ENCODE measurements at places on chromosomes 6 and 20. TPM values are rescaled to one million over a fixed set of nuclear protein-coding genes. Genes with fewer than 3 reads are reported as not detected.
A peak's percentile ranks its signal among the peaks of the same experiment; 100 is the strongest.

- peaks cover 30% of the 10 kb centered on the region for H3K4me1 ChIP-seq
- no peak for DNase-seq
- H3K4me3 ChIP-seq, result no peak overlapping the region
- H3K36me3 ChIP-seq, result peaks cover 6% of the 10 kb centered on the region
Measured at GRCh38 chr6:34318499-34319470, 70.0 kb upstream of the SMIM29 start.

- peaks cover 8% of the 10 kb centered on the region for H3K4me1 ChIP-seq
- H3K27ac ChIP-seq, result no peak overlapping the region
- no peak for DNase-seq
- H3K4me3 ChIP-seq, result no peak overlapping the region
- no peaks in the 10 kb centered on the region for H3K36me3 ChIP-seq
- H3K27me3 ChIP-seq, result peaks cover 6% of the 10 kb centered on the region
Measured at GRCh38 chr20:40497899-40498691, 190.9 kb downstream of the MAFB start.

- no peak for DNase-seq
- no peaks in the 10 kb centered on the region for H3K27me3 ChIP-seq
- H3K27ac ChIP-seq, result no peak overlapping the region
- H3K4me3 ChIP-seq, result no peak overlapping the region
Measured at GRCh38 chr20:50405235-50405914, 104.8 kb upstream of the PTPN1 start.

GRCh38 chr6:48733581-48733980 lies 622.6 kb upstream of the PTCHD4 start:
- no peak for DNase-seq
- H3K36me3 ChIP-seq, result peaks cover 7% of the 10 kb centered on the region
- H3K27ac ChIP-seq, result no peak overlapping the region
- H3K4me3 ChIP-seq, result no peak overlapping the region
- no peaks in the 10 kb centered on the region for H3K27me3 ChIP-seq

DNA sequence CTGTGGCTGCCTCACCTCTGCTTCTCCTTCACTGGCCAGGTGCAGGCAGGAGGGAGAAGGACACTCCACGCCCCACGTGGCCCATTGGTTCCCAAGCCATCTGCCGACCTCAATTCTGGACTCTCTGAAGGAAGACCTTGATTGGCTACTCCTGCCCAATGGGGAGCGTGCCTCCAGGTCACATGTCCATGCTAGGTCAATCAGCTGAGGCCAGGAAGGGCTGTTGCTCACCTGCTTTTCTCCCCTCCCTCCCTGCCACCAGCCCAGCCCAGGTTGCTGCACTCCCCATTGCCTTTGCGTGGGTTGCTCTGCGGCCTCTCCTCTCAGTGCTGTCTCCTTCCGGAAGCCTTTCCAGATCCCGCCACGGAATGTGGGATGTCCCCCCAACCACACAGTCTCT lies 21.9 kb upstream of the CDH4 start:
- H3K36me3 ChIP-seq, result peaks cover 16% of the 10 kb centered on the region
- DNase-seq, result no peak
- peaks cover 78% of the 10 kb centered on the region for H3K27me3 ChIP-seq
- H3K4me1 ChIP-seq, result peaks cover 3% of the 10 kb centered on the region
- H3K4me3 ChIP-seq, result no peak overlapping the region

DNA sequence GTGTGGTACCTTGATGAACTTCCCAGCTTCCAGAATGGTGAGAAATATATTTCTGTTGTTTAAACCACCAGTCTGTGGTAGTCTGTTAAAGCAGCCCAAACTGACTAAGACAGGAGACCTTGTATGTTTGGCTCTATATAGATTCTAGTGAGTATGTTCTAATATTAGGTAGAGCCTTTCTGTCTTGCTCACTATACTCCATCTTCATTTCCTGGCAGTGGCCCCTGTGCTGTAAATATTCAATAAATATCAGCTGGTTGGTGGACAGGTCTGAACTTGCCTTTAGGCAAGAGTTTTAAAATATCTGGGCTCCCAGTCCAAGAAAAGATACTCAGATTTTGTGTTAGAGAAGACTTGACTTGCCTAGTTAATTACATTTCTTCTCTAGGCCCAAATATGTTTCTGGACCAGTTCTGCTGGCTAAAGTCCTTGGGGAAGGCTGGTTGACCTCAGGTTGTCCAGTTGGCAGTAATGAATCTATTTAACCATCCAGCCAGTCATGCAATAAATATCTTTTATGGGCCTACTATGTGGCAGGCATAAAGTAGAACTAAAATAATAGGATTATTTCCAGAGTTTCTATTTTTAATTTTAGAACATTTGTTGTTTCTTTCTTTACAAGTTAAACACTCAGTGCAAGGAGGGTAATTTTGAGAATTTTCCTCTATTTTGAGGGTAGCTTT lies 22.3 kb downstream of the PPP1R14C start:
- no peaks in the 10 kb centered on the region for H3K36me3 ChIP-seq
- DNase-seq, result no peak
- no peak overlapping the region for H3K4me3 ChIP-seq
- H3K27me3 ChIP-seq, result no peaks in the 10 kb centered on the region

GRCh38 chr20:5354901-5355300 lies 38.1 kb upstream of the PROKR2 start:
- H3K4me3 ChIP-seq, result no peak overlapping the region
- no peaks in the 10 kb centered on the region for H3K4me1 ChIP-seq
- no peaks in the 10 kb centered on the region for H3K36me3 ChIP-seq
- no peak for DNase-seq
- no peaks in the 10 kb centered on the region for H3K27me3 ChIP-seq

DNA sequence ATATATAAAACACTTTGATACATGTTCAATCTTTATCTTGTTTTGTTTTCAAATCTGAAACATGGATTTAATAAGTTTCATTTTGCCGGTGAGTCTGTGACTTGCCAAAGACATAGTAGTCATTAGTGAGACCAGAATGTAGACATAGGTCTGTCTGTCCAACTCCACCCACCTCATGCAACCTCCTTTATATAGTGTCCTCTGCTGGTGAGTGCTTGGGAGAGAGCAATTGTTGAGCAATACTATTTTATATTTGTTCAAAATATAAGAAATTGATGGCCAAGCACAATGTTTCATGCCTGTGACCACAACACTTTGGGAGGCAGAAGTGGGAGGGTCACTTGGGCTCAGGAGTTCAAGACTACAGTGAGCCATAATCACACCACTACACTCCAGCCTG lies 10.8 kb upstream of the LY86 start:
- H3K27me3 ChIP-seq, result peaks cover 3% of the 10 kb centered on the region
- no peak overlapping the region for H3K4me3 ChIP-seq
- H3K27ac ChIP-seq, result no peak overlapping the region
- H3K36me3 ChIP-seq, result peaks cover 8% of the 10 kb centered on the region
- H3K4me1 ChIP-seq, result no peaks in the 10 kb centered on the region

GRCh38 chr6:16849988-16850680 lies 88.9 kb upstream of the ATXN1 start:
- H3K27ac ChIP-seq, result no peak overlapping the region
- H3K4me3 ChIP-seq, result no peak overlapping the region
- H3K4me1 ChIP-seq, result peaks cover 16% of the 10 kb centered on the region
- no peak for DNase-seq
- no peaks in the 10 kb centered on the region for H3K27me3 ChIP-seq

GRCh38 chr6:130758813-130759212 lies 68.4 kb upstream of the SMLR1 start:
- no peak for DNase-seq
- peaks cover 3% of the 10 kb centered on the region for H3K4me1 ChIP-seq
- H3K36me3 ChIP-seq, result no peaks in the 10 kb centered on the region
- H3K4me3 ChIP-seq, result no peak overlapping the region
- no peaks in the 10 kb centered on the region for H3K27me3 ChIP-seq

- H3K27me3 ChIP-seq, result peaks cover 9% of the 10 kb centered on the region
- no peak overlapping the region for H3K4me3 ChIP-seq
- peaks cover 63% of the 10 kb centered on the region for H3K4me1 ChIP-seq
- H3K27ac ChIP-seq, result no peak overlapping the region
Measured at GRCh38 chr6:10307476-10307875, 107.4 kb downstream of the TFAP2A start.

DNA sequence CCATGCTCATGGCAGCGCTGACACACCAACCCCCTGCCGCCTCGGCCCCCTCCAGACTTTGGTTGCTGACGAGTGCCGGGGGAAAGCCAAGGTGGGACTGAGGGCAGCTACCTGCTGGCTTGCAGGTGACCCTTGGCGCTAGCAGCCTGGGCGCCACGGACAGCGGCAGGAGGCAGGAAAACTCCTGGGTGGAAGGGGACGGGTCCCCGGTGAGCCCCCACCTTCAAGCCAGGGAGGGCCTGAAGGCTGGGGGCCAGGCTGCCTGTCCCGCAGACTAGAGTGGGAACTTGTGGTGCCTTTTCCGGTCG lies 226.7 kb downstream of the OTOR start:
- no peak overlapping the region for H3K27ac ChIP-seq
- H3K36me3 ChIP-seq, result peaks cover 8% of the 10 kb centered on the region
- no peaks in the 10 kb centered on the region for H3K27me3 ChIP-seq
- H3K4me1 ChIP-seq, result no peaks in the 10 kb centered on the region
- no peak overlapping the region for H3K4me3 ChIP-seq

DNA sequence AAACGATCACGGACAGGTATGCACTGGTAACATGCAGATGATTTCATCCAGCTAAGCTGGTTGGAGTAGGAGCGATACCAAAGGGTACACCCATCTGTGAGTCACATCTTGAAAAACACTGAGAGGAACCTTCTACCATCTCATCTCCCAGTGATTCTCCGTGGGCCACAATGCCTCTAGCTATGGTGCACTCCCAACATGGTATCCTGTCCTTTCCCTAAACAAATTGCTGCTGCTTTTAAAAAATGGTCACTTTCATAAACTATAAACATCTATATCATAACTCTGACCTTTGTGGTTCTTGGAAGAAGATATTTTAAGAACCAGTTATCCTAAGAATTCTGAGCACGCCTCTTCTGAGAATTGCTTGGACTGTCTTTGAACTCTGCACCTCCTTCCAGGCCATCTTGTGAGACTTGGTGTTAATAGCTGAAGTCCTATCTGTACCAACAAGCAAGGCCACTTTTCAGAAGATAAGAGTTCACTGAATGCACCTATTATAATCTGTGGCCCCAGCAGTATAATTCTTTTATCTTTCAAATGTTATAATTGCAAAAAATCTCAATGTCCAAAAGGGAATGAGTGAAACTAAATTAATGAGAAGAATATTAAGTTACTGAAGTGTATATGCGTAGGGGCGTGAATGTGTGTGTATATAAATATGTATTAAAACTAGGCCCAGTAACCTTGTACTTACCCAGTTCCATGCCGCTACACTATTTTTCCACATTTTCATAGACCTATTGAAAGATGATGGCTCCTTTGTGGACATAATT lies 70.5 kb upstream of the TPD52L1 start:
- no peak for DNase-seq
- no peaks in the 10 kb centered on the region for H3K36me3 ChIP-seq
- H3K27me3 ChIP-seq, result no peaks in the 10 kb centered on the region
- no peak overlapping the region for H3K4me3 ChIP-seq
- H3K27ac ChIP-seq, result no peak overlapping the region

DNA sequence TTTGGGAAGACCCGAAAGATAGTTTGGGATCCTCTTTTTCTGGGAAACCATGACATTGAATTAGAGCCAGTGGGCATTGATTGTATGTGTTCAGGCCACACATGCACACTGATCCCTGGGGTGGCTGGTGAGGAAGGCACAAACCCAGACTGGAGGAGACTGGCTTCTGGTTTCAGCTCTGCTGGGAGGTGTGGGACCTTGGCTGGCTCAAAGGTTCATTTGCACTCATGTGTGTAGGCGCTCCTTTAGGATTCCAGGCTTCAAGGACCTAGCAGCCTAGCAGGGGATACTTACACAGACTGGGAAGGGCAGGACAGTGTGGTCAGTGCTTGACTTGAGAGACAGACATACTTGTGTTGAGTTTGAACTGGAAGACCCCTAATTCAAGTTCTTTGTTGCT lies 7.2 kb downstream of the RIN2 start:
- no peak for DNase-seq
- H3K36me3 ChIP-seq, result no peaks in the 10 kb centered on the region
- H3K27ac ChIP-seq, result no peak overlapping the region
- peaks cover 16% of the 10 kb centered on the region for H3K4me1 ChIP-seq
- peaks cover 13% of the 10 kb centered on the region for H3K27me3 ChIP-seq

DNA sequence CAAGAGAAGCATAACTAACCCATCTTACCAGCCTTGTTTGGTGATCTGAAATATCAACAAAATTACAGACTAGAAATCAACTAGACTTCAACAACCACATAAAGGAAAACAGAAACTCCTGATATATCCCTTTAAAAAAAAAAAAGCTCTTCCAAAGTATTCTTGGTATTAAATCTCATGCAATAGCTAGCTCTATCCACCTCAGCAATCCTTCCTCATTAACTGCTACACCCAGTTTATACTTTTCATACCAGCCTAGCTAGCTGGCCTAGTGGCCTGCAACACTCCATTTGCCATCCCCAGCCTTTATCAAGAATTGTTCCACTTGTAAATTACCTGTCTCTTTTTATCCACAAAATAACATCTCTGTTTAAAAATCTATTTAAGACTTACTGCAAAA lies 69.0 kb downstream of the BACH2 start:
- no peaks in the 10 kb centered on the region for H3K27me3 ChIP-seq
- no peak for DNase-seq
- H3K4me3 ChIP-seq, result no peak overlapping the region
- no peak overlapping the region for H3K27ac ChIP-seq

GRCh38 chr6:53203483-53203882 lies 54.8 kb upstream of the GCM1 start:
- H3K4me3 ChIP-seq, result no peak overlapping the region
- no peak for DNase-seq
- no peaks in the 10 kb centered on the region for H3K36me3 ChIP-seq
- H3K27me3 ChIP-seq, result no peaks in the 10 kb centered on the region

- H3K4me3 ChIP-seq, result no peak overlapping the region
- peak; percentile 44 for DNase-seq
- H3K27me3 ChIP-seq, result no peaks in the 10 kb centered on the region
- no peaks in the 10 kb centered on the region for H3K36me3 ChIP-seq
- peaks cover 15% of the 10 kb centered on the region for H3K4me1 ChIP-seq
- 0 out of 2 replicates have a peak overlapping the region, but pooled peaks have one; percentile 6 for H3K27ac ChIP-seq
Measured at GRCh38 chr20:37575884-37576283, 48.2 kb upstream of the BLCAP start.

GRCh38 chr6:20700375-20700774 lies 166.1 kb downstream of the CDKAL1 start:
- no peak for DNase-seq
- H3K4me3 ChIP-seq, result no peak overlapping the region
- peaks cover 68% of the 10 kb centered on the region for H3K4me1 ChIP-seq
- H3K27me3 ChIP-seq, result no peaks in the 10 kb centered on the region
- peak overlapping the region; percentile 67 for H3K27ac ChIP-seq
- no peaks in the 10 kb centered on the region for H3K36me3 ChIP-seq

Gene THEMIS
- not detected for total RNA-seq

Gene ALDH8A1
- total RNA-seq, result 0.46 TPM

Gene MDFI
- 63.2 TPM for total RNA-seq

Gene LTB
- total RNA-seq, result 1.0 TPM

Gene EFCAB8
- 0.55 TPM for total RNA-seq

Gene FAM83B
- total RNA-seq, result 3.9 TPM

All from WTC11 (cell line).